ENCODE measurements at places on chromosomes 1 and 21.

GRCh38 chr1:81113688-81114087, 687.0 kb upstream of the ADGRL2 start:
- DNase-seq, result peak; percentile 3

GRCh38 chr1:30492451-30492850, 230.9 kb downstream of the MATN1 start:
- no peak for DNase-seq

DNA sequence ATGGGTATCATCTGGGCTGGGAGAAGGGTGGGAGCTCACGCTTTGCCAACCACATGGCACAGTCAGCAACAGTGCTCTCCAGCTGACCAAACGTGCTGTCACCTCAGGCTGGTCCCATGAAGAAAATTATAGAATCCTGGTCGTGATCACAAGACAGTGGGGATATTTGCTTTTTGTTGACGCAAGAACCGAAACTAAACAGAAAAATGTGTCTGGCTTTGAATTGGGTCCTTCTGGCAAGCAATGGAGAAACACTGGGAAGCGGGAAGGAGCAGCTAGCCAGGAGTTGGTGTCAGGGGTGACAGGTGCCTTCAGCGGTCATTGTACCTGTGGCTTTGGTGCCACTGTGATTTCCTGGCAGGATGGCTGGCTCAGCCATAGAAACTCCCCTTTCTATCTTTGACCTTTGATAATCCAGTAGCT, 304.8 kb downstream of the PAPPA2 start:
- DNase-seq, result no peak

GRCh38 chr21:40796464-40796863, 50.5 kb downstream of the DSCAM start:
- DNase-seq, result no peak

DNA sequence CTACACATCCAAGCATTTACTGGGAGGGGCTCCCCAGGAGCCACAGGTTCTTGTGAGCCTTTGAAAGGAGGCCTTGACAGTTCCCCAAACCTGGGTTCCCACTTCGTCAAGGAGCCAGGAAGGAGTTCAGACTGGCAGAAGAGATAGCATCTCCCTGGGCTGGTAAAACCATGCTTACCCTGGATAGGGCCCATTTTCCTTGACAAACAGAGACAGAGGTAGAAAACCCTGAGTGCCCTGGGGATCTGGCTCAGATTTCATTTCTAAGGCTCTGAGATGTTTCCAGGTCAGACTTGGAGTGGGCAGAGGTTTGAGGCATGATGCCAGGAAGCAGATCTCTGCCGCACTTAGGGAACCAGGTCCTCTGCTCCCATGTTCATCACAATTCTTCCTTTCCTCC, 2.7 kb downstream of the ETNK2 start:
- no peak for DNase-seq

DNA sequence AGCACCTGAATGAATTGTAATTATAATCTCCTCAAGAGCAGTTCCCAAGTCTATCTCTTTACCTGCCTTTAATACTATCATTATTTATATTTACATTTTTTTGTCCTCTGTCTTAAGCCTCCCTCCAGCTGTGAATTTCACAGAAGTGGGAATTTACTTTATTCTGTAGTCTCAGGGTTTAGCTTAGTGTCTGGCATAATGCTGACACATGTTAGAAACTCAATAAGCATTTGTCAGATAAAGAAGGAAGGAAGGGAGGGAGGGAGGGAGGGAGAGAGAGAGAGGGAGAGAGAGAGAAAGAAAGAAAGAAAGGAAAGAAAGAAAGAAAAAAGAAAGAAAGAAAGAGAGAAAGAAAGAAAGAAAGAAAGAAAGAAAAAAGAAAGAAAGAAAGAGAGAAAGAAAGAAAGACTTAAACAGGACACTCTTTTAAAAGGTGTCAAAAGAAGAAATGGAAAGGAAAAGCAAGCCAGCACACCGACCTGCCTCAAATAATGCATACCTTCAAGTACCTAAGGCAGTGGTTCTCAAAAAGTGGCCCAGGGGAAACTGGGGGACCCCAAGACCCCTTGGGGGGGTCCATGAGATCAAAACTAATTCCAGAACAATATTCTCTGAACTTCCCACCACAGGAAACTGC, 1.8 kb upstream of the PGLYRP4 start:
- no peak for DNase-seq

DNA sequence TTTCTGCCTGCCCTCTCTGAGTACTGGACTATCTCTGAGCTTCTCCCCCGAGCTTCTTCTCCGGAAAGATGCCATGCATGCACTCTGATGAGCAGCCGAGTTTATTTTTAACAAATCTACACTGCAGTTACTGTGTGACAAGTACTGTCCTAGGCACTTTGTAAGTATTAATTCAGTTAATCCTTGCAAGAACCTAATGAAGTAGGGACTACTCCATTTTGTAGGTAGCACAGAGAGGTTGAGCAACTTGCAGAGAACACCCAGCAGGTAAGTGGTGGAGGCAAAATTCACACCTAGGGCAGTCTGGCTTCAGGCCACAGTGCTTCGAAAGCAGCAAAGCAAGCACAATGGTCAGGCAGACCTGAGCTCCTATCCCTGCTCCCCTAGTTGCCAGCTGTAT, 3.8 kb upstream of the TAL1 start:
- no peak for DNase-seq

- no peak for DNase-seq
These were observed 63.6 kb upstream of the ERG start for GRCh38 chr21:38561613-38562581.

- DNase-seq, result peak; percentile 63
These were observed 177.6 kb downstream of the RASAL2 start for GRCh38 chr1:178271471-178271870.

GRCh38 chr1:51048670-51049069, 53.4 kb upstream of the C1orf185 start:
- DNase-seq, result no peak

DNA sequence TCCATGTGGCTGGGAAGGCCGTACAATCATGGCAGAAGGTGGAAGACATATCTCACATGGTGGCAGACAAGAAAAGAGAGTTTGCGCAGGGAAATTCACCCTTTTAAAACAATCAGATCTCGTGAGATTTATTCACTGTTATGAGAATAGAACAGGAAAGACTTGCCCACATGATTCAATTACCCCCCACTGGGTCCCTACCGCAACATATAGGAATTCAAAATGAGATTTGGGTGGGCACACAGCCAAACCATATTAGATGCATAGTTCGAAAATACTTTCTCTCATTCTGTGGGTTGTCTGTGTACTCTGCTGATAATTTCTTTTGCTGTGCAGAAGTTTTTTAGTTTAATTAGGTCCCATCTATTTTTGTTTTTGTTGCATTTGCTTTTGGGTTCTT, 990.3 kb downstream of the PLA2G4A start:
- no peak for DNase-seq

DNA sequence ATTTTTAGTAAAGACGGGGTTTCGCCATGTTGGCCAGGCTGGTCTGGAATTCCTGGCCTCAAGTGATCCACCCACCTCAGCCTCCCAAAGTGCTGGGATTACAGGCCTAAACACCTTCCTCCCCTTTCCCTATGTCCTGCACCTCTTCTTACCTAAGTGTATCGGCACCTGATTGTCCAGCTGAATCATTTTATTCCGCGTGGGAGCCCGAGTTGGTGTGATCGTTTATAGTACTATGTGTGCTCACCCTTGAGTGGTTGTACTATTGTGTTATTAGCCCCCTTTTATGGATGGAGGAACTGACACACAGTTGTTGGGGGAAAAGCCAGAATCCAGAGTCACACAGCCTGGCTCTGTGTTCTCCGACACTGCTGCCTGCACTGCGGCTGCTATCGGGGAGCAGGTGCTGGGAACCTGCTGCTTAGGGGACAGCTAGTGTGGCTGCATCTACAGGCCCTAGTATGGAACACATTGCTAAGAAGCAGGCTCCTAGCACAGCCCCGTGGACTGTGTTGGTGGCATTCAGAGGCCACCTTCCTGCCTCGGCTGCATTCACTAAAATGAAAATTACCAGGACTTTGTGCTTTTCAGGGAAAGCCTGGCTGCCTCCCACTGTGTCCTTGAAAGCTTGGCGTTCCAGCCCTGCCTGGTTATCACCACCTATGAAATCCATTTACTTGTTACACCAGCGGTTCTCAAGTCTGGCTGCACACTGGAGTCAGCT, 21.6 kb downstream of the ENO1 start:
- DNase-seq, result no peak

GRCh38 chr1:219757890-219758289, 145.0 kb upstream of the ZC3H11B start:
- DNase-seq, result no peak

GRCh38 chr1:155113450-155113980, 14.2 kb upstream of the EFNA1 start:
- no peak for DNase-seq

DNA sequence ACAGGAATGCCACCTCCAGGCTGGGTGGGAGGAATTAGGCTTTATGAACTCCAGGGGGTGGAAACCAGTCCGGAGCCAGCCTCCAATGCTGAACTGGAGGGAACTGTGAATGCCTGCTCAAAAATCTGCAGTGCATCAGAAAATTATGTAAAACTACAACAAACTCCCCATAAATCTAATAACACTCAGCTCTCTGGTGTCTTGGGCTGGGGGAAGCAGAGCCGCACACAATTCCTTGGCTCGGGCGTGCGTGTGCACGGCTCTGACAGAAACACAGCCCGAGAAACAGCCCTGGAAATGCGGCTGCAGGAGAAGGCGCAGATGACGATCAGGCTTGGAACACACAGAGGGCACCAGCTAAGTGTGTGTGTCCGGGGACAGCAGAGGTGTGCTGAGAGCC, 127.6 kb upstream of the VAMP3 start:
- no peak for DNase-seq

DNA sequence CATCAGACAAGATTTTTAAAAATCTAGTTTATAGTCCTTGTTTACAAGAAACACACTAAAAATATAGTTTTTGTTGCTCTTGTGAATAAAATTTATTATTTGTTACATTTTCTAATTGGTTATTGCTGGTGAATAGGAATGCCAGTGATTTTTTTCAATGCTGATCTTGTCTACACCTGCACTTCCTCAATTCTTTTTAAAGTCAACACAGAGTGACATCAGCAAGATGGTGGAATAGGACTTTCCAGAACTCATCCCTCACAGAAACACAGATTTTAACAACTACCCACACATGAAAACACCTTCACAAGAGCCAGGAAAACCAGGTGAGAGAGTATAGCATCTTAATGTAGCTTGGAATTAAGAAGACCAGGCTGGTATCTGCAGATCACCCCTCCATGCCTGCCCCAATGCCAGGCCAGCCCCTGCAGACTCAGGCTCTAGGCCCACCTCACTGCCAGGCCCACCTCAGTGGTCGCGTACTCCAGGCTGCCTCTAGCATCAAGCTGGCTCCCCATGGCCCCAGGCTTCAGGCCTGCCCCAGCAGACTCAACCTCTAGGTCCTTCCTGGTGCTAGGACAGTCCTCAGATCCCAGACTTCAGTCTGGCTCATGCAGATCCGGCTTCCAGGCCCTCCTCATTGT, 117.6 kb downstream of the WDR3 start:
- DNase-seq, result no peak

GRCh38 chr21:38729754-38730379, 75.9 kb upstream of the ETS2 start:
- DNase-seq, result no peak

- no peak for DNase-seq
These were observed 31.6 kb downstream of the ZMYND12 start for GRCh38 chr1:42424201-42424600.

GRCh38 chr1:205344066-205344928, 12.4 kb downstream of the KLHDC8A start:
- DNase-seq, result no peak

Measured in ACHN (cell line).